DMS153 (cell line): ENCODE measurements at places on chromosomes 3 and 15.
A peak's percentile ranks its signal among the peaks of the same experiment; 100 is the strongest.

DNA sequence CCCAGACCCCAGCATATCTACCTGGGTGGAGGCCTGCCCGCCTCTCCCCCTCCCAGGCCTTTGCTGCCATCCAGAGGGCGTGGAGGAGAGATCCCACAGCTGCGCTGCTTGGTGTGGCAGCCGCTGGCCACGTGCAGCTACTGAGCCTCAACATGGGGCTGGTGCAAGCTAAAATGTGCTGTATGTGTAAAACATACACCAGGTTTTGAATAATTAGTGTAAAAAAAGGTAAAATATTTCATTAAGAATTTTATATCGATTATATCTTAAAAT lies 95.8 kb downstream of the SEC22A start:
- no peak for DNase-seq

- DNase-seq, result no peak
Measured at GRCh38 chr3:128372707-128373533, 93.8 kb downstream of the DNAJB8 start.

DNA sequence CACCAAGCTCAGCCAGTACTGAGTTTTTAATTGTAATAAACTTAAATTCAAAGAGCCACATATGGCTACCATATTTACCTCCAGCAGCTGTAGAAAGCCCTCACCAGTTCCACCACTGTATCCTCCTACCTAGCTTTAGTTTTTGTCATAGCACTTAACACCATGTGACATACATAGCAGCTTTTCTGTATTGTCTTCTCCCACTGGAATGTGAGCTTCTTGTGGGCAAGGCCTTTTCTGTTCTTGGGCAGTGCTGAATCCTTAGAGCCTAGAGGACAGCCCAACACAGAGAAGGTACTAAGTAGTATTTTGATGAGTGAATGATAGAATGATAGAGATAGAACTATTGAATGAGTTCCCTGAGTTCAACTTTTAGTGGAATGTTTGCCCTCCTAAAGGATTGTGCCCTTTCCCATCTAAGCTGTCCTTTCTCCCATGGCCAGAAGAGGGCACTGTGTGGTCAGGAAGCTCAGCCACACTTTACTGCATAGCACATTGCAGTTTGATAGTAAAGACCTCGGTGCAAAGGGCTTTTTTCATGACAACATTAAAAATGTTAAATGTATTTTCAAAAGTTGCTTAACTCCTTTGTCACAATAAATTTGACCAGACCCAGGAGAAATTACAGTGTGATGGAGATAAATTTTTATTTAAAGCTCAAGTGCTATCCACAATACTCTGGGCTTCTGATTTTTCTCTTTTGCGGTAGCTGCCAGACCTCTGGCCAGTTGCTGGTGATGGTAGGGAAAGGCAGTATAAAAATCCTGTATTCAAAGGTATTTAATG lies 115.8 kb downstream of the GHSR start:
- peak; percentile 45 for DNase-seq

DNA sequence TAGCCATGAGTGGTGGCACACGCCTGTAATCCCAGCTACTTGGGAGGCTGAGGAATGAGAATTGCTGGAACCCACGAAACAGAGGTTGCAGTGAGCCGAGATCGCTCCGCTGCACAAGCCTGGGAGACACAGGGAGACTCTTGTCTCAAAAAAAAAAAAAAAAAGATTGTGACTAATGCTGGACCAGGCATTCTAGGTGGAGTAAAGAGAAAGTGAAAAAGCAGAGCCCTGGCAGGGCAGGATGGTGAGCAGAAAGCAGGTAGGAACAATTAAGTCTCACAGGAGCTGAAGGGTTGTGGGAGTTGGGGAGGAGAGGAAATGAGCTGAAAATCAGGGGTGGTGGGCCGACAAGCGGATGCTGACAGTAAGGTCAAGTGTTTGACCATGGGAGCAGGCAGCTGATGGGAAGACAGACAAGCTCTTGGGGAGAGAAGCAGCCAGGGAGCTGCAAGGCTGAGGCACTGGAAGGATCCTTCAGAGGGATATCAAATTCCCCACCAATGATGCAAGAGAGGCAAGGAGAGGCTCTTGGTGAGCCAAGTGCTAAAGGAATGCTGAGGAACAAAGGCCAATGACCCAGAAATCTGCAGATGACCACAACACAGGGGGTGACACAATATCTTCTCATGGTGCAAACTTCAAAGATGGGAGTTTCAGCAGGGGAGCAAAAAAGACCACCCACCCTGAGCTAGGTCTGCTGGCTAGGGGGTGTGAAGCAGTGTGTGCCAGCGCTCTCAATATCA lies 251.1 kb downstream of the ULK4 start:
- DNase-seq, result no peak

DNA sequence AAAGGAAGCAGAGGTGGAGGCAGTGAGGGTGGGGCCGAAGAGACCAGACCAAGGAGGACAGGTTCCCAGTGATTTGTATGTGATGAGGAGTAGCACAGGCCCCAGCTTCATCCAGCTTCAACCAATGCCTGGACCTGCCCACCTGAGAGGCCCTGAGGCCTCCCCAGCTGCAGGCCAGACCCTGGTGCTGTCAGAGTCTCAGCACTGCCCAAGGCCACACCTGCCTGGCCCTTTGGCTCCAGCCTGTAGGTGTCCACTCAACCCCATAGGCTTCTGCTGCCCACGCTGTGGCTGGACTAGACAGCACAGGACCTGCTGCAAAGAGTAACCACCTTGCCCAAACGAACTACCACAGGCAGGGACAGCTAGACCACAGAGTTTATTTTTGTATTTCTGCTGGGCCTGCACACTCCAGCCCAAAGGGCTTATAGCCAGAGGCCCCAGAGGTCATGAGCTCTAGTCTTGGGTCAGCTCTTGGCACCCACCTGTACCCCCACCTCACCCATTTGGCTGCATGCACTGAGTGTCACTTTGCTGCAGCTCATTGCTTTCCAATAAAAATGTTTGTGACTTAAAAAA lies 81.9 kb upstream of the CDV3 start:
- DNase-seq, result no peak

- no peak for DNase-seq
Measured at GRCh38 chr3:194277104-194277785, 73.9 kb downstream of the CPN2 start.

- DNase-seq, result no peak
Measured at GRCh38 chr3:170499562-170500156, 81.0 kb downstream of the CLDN11 start.

- no peak for DNase-seq
Measured at GRCh38 chr3:49271047-49271446, 6.0 kb downstream of the C3orf62 start.

DNA sequence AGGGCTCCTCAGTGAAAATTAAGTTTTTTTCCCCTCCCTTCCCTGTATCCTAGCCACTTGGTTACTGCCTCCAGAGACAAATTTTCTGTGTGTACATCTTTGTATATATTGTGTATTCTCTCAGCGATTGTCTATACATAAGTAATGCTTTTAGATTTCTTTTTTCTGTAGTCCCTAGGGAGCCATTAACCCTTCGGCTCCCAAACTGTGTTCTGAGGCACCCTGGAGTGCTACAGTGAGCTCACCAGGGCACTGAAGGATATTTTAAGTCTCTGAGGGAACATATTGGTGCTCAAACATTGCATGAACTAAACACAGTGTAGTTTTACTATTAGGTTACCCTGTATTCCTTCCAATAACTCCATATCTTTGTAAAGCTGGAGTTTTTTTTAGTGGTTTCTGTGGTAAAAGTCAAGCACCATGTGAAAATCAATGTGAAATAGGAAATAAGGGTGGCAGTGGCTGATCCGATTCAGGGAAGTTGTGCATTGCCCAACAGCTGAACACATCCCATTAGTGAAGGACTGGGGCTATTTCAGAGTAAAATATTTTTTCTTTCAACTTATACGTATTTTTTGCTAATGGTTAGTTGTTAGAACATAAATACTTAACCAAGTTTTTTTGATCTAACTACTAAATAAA lies 43.0 kb downstream of the USP13 start:
- no peak for DNase-seq
